Iris pigment epithelial cell (primary cell): ENCODE measurements at places on chromosomes 2 and 18.
A peak's percentile ranks its signal among the peaks of the same experiment; 100 is the strongest.

- DNase-seq, result no peak
Measured at GRCh38 chr2:96402591-96402990, 67.0 kb downstream of the NCAPH start.

- peak; percentile 98 for DNase-seq
Measured at GRCh38 chr2:217162533-217162932, 302.7 kb upstream of the TNP1 start.

- peak; percentile 85 for DNase-seq
Measured at GRCh38 chr2:173054466-173054865, 21.2 kb upstream of the MAP3K20 start.

GRCh38 chr2:176461809-176462670, 192.8 kb downstream of the MTX2 start:
- no peak for DNase-seq

- peak; percentile 46 for DNase-seq
Measured at GRCh38 chr18:10081492-10081891, 167.7 kb downstream of the VAPA start.

GRCh38 chr18:23740105-23740830, 51.0 kb downstream of the LAMA3 start:
- no peak for DNase-seq
